CD4-positive, alpha-beta T cell (primary cell): ENCODE measurements at places on chromosomes 6 and 20.
A peak's percentile ranks its signal among the peaks of the same experiment; 100 is the strongest.

GRCh38 chr6:28111964-28112363, 12.4 kb upstream of the ZSCAN16 start:
- no peak for DNase-seq

DNA sequence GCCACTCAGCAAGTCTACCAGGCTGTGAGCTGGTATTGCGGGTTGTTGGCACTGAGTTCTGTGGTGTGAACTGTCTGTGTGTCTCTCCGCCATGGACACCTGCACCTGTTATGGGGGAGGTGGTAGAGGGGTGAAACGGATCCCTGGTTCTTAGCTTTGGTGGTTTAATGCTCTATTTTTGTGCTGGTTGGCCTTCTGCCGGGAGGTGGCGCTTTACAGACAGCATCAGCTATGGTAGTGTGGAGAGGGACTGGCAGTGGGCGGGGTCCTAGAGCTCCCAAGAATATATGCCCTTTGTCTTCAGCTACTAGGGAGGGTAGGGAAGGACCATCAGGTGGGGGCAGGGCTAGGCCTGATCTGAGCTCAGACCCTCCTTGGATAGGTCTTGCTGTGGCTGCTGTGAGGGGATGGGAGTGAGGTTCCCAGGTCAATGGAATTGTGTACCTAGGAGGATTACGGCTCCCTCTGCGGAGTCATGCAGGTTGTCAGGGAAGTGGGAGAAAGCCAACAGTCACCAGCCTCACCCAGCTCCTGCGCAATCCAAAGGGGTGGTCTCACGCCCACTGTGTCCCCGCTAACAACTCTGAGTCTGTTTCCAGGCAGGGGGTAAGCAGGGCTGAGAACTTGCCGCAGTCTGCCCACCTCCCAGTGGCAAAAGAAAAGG, 154.3 kb downstream of the CCDC170 start:
- DNase-seq: no peak

DNA sequence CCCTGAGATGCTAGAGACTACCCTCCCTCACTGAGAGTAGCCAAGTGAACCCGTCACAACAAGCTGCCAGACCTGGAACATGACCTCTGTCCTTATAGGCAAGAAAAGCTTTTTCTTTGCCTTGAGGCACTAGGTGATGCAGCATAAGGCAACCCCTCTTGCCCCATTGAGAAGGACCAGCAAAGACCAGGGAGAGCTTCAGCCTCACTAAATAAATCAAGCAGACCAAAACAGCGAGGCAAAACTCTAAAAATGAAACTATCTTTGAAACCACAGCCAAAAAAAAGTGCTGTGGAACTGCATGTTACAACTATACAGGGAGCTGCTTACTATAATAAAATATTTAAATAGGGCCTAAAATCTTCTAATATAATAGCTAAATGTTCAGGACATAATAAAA, 62.6 kb upstream of the FAM83B start:
- no peak for DNase-seq

- no peak for DNase-seq
Measured at GRCh38 chr20:20706285-20706684, 6.2 kb downstream of the RALGAPA2 start.

GRCh38 chr20:23874747-23875146, 4.8 kb downstream of the CST5 start:
- DNase-seq: no peak

GRCh38 chr6:36659271-36659670, 19.2 kb upstream of the CDKN1A start:
- no peak for DNase-seq

GRCh38 chr6:97958134-97958533, 675.1 kb upstream of the MMS22L start:
- no peak for DNase-seq

DNA sequence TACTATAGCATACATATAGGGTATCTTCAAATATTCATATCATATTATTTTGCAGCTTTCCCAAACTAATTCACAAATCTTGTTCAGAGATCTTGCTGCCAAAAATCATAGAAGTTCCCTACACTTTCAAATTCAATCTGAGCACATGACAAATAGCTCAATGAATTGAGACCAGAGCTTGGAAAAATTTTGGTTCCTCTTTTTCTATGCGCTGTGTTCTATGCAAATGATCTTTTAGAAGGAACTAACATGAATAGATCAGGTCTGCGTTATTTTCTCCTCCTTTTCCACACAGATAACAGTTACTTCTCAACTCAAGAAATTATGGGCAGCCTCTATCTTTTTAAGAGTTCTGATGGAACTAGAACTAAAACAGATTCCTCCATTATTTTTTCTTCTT, 316.3 kb downstream of the ARHGAP18 start:
- DNase-seq: no peak

- no peak for DNase-seq
Measured at GRCh38 chr20:25699914-25700313, 3.3 kb upstream of the ZNF337 start.

DNA sequence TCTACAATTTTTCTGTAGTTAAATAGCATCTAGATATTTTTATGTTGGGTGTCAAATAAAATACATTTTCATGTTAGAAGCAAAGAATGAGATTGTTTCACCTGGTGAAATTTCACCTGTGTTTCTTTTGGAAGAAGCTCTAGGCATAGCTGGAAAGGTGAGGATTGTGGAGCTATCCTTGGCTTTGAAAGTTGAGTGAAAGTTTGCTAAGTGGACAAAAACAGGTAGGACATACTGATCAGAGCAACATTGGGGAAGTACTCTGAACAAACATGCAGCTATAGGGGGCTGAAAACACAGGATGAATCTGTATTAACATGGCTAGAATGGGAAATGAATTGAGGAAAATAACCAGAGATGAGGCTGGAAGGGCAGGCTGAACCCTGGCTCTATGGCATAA, 18.8 kb downstream of the CLVS2 start:
- DNase-seq: no peak

- DNase-seq: no peak
Measured at GRCh38 chr6:157096522-157096921, 226.8 kb downstream of the TMEM242 start.

GRCh38 chr20:55067158-55067825, 591.9 kb downstream of the DOK5 start:
- no peak for DNase-seq

- DNase-seq: no peak
Measured at GRCh38 chr6:21438986-21439352, 154.6 kb upstream of the SOX4 start.

GRCh38 chr20:38497246-38497935, 24.7 kb downstream of the RALGAPB start:
- no peak for DNase-seq

DNA sequence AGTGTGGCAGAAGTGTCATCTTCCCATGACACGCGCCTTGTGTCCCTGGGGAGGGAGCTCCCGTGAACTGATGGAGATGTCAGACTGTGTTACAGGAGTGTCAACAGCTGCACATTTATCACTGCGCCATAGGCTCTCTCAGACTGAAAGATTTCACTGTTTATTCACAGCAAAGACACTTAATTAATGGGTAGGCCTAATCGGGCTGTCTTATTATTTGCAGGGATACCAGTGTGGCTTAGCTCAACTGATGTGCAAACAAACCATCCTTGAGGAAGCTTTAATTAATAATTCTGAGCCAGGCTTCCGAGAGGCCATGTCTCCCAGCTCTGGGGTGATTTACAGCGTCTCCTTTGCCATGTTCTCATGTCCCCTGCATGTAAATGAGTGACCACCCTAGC, 771.0 kb downstream of the QKI start:
- DNase-seq: no peak

DNA sequence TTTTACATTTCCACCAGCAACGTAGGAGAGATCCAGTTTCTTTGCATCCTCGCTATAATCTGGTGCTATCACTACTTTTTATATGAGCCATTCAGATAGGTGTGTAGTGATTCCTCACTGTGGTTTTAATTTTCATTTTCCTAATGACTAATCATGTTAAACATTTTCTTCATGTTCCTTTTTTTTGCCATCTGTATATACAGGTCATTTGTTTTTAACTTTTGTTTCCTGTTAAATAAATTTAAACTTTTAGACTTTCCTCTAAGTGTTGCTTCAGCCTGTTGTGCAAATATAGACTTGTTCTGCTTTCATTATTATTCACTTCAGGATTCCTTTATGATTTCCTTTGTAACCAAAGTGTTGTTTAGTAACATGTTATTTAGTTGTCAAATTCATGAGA, 697.4 kb downstream of the PTPRT start:
- peak; percentile 2 for DNase-seq

DNA sequence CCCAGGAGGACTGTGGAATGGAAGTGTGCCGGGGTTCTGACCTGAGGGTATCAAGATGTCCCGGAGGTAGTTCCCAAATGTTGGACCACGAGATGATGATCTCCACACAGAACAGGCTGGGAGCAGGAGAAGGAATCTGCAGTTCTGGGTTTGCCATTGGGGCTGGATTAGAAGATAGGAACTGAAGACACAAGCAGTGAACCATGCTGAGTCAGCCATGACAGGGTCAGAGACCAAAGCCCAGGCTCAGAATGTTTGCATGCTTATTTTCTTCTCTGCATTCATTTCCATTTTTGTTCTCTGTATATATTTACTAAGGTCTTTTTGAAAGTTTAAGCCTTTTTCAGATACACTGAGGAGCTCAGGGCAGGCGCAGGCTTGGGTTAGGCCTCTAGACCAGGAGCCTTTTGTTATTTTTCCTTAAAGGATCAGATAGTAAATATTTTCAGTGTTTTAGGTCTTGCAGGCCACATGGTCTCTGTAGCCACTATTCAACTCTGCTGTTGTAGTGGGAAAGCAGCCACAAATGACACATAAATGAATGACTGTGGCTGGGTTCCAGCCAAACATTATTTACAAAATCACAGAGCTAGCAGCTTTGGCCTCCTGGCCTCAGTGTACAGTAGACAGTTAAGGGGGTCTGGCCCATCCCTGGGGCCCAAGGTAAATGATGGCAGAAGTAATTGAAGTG, 28.5 kb downstream of the SLC35D3 start:
- no peak for DNase-seq

- no peak for DNase-seq
Measured at GRCh38 chr20:35871259-35871771, 83.0 kb downstream of the SCAND1 start.

DNA sequence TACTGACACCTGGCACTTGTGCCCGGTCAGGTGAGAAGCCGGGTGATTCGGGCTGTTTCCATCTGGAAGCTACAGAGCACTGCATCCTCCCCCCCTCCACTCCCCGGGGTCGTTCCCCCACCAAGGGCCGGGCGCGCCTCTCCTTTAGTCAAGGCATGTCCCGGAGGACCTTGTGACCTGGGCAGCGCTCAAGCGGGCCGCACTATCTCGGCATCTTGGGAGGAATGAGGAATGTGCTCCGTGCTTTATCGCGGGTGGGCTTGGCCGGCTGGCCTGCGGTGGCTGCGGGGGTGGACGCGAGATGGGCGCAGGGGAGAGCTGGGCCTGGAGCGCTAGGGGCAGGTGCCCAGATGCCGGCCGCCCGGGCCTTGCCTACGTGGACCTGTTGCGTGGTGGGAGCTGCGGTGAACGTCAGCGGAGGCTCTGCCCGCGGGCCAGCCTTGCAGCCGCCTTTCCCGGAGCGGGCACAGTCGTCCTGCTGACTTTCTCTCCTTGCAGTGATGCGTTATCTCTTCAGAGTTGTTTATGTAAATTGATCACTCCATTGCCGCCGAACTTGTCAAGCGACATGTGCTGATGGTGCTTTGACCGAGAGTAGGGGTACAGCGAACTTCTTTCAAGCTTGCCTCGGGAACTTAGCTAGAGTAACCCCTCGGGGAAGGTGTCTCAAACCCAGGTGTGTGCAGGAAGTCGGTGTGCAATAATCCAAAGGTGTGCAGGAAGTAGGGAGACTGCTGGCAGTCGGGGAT, 1.1 kb downstream of the LRRC1 start:
- peak; percentile 32 for DNase-seq

DNA sequence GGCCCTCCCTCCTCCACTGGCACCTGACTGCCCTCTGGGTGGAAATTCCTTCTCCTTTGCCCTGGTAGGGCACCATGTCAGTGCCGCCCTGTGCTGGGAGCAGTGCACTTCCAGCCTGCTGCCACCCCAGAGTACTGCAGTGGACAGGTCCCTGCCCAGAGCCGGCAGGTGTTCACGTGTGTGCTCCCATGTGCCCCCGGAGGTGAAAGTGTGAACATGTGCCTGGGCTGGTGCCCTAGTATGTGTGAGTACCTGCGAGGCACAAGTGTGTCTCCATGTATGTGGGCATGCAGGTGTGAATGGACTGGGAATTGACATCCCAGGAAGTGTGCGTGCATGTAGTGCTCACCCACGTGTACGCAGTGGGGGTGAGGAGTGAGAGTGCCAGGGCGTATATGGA, 29.4 kb downstream of the SDCBP2 start:
- DNase-seq: peak; percentile 56

- no peak for DNase-seq
Measured at GRCh38 chr6:3714111-3714510, 37.4 kb downstream of the PXDC1 start.

DNA sequence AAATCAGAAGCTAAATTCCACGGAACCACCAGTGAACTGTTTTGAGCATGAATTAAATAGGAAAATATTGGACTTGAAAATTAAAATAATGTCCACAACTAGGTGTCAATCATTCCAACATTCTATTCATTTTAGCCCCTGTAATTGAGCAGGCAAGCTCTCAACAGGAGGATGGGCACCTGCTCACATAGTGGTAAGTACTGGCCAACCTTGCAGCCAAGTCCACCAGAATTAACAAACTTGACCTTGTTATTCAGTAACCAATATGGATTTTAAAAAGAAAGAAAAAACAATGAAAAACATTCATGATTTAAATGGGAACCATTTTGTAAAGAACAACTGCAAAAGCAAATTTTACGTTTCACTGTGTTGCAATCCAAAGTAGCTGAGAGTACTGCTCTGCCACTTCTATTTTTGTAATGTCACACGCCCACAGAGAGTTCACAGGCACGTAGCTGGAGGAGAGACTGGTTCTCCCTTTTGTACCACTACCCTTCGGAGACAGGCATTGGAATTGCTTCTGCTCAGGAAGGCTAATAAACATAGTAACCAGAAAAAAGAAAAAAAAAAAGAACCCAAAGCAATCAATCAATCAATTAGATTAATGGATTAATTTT, 75.2 kb upstream of the F13A1 start:
- no peak for DNase-seq

- no peak for DNase-seq
Measured at GRCh38 chr20:31670371-31671228, 32.9 kb downstream of the COX4I2 start.

DNA sequence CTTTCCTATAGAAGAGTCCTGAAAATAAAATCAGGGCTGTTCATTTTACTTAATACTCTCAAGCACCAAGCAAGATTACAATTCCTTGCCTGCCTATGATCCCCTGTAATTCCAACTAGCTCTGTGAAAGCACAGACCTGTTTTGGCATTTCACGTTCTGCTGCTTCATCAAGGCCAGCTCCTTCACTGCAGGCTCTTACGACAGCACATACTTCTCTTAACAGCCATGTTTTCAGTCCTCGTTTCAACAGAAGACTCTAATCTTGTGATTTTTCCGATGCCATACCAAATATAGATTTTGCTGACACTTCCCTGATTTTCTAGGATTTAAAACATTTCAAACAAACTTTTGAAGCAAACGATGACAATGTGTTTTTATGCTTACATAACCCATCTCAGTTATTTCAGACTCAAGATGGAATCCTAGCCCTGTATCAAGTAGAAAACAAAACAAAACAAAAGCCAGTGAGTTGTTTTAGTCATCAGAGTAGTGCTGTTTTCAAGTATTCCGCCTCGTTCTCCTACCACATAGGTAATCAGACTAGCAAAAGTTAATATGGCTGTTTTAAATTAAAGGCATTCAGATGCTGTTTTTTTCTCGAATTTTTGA, 616.5 kb upstream of the CITED2 start:
- no peak for DNase-seq
